Uterus (tissue), 4 donors: ENCODE measurements at places on chromosomes 1 and 21. TPM values are rescaled to one million over a fixed set of nuclear protein-coding genes. Genes with fewer than 3 reads are reported as not detected.
A peak's percentile ranks its signal among the peaks of the same experiment; 100 is the strongest.

DNA sequence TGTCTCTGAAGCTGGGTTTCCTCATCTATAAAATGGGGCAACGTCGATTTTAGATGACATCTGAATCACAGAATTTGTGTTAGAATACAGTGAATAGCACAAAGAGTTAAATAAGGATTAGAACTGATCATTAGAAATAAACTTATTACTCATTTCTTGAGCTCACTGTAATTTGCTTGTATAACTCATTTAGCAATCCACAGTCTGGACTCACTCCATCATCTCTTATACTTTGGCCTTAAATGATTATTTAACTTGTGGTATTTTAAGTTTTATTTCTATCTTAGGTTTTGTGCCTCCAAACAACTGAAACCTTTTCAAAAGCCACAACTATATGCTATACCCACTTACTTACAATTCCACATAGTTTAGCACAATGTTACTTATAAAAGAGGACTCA is 128.0 kb downstream of the CDC42BPA start:
- no peak for DNase-seq

- peak; percentile 17 for DNase-seq
These were observed 354.0 kb upstream of the DUSP10 start for GRCh38 chr1:222095606-222096475.

GRCh38 chr1:50977575-50978143 is 7.6 kb downstream of the CDKN2C start:
- DNase-seq, result peak; percentile 51

NECTIN4 gene
- total RNA-seq, result not detected

DNA sequence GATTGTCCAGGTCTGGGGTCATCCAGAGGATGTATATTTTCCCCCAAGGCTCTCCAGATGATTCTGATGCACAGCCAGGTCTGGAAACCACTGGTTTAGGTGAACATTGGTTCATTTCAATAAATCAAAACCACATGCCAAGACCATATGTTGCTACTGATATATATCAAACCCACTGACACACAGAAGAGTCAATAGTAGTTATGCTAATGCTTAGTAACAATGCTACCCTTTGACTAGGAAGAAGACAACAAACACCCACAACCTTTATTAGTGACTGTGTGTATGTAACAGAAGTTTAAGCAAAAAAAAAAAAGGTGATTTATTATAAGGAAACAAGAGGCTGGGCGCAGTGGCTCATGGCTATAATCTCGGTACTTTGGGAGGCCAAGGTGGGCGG is 35.6 kb upstream of the POU2F1 start:
- no peak for DNase-seq

- DNase-seq, result no peak
These were observed 82.9 kb downstream of the BEND5 start for GRCh38 chr1:48693674-48694320.

CRNN gene
- not detected for total RNA-seq

DNA sequence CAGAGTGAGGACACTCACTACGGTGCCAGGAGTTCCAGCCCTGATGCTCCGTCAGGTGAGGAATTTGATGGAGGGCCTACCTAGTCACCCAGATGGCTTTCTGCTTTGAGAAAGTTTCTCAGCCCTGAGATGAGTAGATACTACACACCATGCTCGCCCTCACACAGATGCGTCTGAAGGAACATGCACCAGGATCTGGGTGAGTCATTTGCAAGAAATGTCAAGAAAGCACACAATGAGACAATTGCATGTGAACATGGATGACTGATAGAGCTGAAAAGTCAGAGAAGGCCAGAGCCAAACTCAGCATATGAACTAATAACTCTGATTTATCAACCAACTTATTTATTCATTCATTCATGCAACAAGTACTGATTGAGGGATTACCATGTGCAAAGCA is 483.9 kb downstream of the OMA1 start:
- no peak for DNase-seq

KDF1 gene
- not detected for total RNA-seq

DNA sequence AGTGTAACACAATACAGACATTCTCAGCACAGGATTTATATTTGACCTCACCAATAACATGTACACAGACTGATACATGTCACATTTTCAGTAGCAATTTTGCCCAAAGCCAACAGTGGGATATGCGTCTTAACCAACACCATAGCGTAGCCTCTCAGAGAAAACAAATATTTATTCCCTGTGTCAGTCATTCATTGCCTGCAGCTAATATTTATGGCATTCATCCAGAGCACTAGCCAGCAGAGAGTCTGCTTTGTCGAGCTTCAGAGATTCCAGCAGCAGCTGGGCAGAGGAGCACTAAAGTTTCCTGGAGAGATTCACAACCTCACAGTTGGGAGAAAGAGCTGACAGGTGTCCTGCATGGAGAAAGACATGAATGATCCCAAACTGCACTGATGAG is 400.7 kb upstream of the DAB1 start:
- DNase-seq, result no peak

CFHR4 gene
- total RNA-seq, result 0.14 TPM

DNA sequence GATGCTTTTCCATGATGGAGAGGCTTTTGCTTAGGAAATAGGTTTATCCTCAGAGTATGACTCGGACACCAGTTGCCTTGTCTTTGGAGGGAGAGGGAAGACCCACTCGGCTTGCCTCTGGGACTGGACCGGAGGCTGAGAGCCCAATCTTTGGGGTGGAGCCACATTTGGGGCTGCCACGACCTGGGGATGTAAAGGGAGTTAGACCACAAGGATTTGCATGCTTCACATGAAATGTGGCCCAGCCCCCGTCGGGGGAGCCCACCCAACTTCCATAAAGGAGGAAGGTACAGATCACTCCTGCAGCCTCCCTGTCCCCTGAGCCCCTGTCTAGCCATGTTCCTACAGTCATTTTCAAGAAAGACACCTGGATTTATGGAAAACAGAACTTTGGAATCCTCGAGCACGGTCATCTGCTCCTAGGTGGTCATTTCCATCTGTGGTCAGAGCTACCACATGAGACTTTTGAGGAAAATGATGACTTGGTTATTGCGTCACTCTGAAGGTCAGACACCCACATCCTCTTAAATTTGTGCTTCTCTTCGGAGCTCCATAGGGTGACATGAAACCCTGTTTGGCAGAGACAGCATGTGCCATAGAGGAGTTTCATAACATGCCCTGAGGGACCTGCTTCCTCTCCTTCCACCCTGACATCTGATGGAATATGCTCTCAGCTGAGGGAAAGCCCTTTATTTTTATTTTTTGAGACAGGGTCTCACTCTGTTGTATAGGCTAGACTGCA is 99.4 kb upstream of the SLC45A1 start:
- DNase-seq, result no peak

DNA sequence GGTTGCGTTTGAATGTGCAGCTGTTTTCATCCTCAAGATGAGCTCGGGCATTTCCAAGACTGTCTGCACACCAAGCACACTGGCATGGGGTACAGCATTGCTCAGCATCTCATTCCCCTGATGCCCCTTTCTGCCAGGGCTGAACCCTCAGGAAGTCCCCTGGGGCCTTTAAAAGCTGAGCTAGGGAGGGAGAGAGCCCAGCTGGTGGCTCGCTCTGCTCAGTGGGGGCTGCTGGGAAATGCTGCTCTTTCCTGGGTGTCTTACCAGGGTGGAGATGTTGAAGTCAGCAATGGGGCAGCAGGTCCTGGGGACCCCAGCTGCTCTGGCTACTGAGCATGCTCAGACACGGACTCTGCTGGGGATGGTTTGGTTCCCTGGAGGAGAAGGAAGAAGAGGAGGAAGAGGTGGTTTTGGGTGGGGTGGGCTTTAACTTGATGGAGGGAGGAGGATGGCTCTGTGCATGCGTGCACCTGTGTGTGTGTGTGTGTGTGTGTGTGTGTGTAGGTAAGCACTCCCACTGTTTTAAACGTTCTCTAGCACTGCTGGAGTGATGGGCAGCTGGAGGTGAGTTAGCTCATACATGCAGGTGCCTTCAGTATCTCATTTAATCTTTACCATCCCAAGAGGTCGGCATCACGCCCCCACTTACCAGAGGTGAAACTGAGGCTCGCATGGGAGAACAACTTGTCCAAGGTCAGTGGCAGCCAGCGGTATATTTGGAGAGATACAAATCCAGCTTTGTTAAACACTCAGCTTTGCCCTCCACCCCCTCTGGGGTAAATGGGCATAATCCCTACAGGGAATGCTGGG is 40.9 kb downstream of the ACTL8 start:
- DNase-seq, result no peak

DNA sequence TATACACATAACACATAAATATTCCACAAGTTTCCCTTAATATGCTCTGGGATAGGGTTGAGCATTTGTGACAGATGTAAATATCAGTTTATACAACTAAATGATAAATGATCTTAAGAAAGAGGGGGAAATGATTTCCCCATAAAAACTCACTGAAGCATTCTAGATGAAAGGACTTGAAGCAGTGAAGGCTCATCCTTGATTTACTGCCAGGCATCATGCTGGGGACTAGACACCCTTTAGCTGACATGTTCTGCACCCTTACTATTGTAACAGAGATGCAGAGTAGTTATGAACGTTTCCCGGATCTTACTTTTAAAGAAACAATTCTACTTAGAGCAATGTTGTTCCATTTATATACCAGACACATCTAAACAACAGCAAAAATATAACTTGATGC is 235.8 kb downstream of the PTGER3 start:
- DNase-seq, result no peak

GRCh38 chr1:64624218-64624713 is 120.6 kb upstream of the RAVER2 start:
- DNase-seq, result no peak

DNA sequence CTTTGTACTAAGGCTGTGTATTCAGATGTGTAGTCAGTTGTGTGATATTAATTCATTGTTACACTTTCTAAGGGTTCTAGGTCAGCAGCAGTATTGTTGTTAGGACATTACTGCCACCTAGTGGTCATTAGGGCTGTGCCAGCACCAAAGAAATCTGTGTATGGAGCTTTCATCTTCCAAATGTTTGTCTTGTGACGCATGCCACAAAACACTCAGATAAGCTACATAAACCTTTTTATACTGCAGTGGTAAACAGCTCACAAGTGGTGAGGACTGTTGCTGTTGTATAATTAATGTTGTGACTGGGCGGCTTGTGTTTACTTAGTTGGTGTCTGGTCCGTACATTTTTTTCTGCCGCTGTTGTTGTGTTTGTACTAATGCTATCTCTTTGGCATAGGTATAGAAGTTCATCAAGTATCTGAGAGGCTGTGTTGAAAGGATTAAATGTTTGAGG is 51.7 kb downstream of the S1PR1 start:
- DNase-seq, result peak; percentile 52

DNA sequence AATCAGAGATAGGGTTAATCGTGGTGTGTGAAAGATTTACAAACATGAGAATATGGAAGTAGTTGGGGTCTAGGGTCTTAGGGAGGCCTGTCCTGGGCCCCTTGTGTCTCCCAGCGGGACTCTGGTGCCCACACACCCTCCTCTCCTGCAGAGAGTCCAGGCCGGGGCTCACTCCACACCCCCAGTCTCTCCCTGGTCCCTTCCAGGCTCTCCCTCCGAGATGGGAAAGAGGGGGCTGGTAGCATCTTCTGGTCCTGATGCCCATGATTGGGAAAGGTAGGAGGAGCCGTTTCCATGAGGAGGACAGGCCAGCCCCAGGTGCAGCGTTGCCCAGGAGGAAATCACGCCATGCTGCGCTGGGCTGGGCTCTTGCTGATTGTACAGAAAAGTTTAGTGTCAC is 26.6 kb downstream of the PCNT start:
- DNase-seq, result no peak

FNDC5 gene
- total RNA-seq, result 71.1 TPM

HOOK1 gene
- total RNA-seq, result 0.59 TPM

DNA sequence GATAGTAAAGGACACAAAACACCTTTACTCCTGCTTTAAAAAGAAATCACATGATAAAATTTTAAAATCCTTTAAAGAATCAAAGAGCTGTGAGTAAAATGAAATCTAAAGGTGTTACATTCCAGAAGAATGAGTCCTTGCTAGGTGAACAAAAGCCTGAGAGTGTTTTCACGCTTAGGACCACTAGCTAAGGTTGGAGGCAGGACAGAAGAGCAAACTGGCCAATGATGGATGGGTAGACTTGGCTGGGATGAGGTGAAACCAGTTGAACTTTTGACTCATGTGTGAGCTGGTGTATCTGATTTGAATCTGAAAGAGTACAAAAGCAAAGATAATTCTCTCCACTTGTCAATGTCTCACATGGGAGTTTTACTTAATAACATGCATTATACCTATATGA is 35.1 kb downstream of the CATSPERE start:
- no peak for DNase-seq

DNA sequence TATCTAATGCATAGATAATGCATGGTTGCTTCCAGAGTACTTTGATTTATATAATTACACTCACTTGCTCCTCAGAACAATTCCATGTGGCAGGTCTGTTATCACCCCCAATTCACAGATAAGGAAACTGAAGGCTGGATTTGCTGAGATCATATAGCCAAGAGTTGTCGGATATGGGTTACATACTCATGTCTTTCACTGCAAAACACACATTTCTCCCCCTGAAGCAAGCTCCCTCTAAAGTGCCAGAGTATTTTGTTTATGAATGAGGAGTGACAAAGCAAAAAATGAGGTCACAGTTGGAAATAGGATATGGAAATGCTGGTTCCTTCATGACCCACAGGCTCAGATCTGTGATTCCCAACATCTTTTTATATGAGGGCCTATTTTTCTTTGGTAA is 134.2 kb downstream of the ROR1 start:
- no peak for DNase-seq

- DNase-seq, result no peak
These were observed 136.0 kb upstream of the KLHDC7A start for GRCh38 chr1:18344755-18345154.

DNA sequence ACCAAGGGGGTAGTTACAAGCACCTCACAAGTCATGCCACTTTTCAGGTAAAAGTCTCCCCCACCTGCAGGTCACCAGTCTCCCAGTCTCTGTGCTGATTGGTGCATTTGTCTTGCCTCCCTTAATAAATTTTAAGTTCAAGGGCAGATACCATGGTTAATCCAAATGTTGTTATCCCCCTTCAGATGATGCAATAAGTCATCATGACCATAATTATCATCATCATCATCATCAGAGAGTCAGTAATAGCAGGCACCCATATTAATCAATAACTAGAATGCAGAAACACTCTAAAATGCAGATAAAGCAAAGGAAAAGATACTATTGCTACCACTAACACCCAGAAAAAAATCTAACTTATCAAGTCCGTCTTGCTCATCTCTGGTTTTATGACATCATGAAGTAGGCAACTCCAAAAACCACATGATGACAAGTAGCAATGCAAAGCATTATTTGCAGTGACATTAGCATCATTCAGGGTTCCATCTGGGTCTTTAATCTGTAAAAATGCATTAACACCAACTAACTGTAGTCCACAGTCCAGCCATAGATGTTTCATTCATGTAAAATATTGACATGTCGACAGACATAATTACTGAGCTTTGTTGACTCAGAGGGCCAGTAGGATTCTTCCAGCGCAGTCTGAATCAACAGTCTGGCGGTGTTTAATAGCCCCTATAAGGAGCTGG is 492.0 kb upstream of the RUNX1 start:
- DNase-seq, result no peak

- no peak for DNase-seq
These were observed 498.9 kb downstream of the TTLL7 start for GRCh38 chr1:83499998-83500397.
